ENCODE measurements at places on chromosomes 13 and 19. TPM values are rescaled to one million over a fixed set of nuclear protein-coding genes. Genes with fewer than 3 reads are reported as not detected.

GRCh38 chr19:2722541-2723344 lies 1.6 kb upstream of the DIRAS1 start:
- no peak for DNase-seq

- no peak for DNase-seq
Measured at GRCh38 chr19:1065606-1066109, 1.3 kb upstream of the ARHGAP45 start.

DNA sequence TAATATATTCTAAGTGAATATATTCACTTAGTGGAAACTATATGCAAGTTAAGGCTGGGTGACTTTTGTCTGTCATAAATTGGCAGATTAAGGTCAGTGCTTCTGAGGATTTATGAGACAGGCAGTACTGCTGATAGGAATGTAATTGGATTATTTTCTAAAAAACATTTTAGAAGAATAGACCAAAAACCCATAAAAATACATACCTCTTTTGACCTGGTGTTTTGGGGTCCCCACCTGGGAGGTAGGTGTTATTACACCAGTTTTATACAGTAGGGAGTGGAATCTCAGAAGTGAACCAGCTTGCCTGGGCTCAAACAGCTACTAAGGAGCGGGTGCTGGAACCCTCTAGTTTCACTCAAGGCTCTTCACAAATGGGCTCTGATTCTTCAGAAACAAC lies 25.3 kb downstream of the COG3 start:
- peak; percentile 5 for DNase-seq

- DNase-seq, result no peak
Measured at GRCh38 chr19:2952953-2953481, 8.2 kb upstream of the ZNF77 start.

ACTN4 gene
- polyA plus RNA-seq, result 654 TPM

DNA sequence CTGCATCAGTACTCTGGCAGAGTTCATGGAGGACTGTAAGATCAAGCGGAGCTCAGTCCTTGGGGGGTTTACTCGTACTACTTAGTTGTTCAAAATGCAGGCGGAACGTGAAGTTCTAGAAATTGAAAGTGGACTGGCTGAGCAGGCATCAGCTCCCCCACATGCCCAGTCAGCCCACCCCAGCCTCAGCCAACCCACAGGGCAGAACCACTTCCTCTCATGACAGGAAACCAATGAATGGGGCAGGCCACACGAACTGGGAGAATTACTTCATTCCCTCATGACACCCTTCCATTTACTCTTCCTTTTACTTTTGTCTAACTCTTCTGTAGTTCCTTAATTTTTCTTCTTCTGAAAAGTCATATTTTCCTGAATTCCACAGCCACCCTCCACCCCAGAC lies 71.9 kb downstream of the FLT1 start:
- no peak for DNase-seq

GRCh38 chr19:58409010-58409790 lies 751 bp downstream of the ZNF584 start:
- DNase-seq, result no peak

LMTK3 gene
- 2.0 TPM for polyA plus RNA-seq

ZIM2 gene
- polyA plus RNA-seq, result 4.6 TPM

GRCh38 chr19:35267818-35268535 lies 785 bp upstream of the USF2 start:
- peak; percentile 57 for DNase-seq

- no peak for DNase-seq
Measured at GRCh38 chr13:57675526-57675925, 44.0 kb downstream of the PCDH17 start.

DNA sequence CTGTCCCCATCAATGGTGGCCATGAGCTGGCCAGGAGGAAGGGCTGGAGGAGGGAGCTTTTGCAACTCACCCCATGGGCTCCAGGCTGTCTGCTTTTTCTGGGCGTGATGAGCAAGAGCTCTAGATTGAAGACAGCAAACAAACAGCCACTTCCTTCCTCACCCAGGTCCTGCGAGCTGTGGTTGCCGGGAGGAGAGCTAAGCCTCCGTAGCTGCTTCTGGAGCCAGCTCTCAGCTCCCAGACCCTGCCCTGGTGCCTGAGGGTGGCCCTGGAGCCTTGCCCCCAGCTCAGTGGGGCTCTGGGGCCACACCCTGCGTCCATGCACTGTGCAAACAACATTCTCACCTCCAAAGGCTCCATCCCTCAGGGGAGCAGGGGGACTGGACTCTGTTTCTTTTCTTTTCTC lies 6.2 kb downstream of the MYO1F start:
- no peak for DNase-seq

DNA sequence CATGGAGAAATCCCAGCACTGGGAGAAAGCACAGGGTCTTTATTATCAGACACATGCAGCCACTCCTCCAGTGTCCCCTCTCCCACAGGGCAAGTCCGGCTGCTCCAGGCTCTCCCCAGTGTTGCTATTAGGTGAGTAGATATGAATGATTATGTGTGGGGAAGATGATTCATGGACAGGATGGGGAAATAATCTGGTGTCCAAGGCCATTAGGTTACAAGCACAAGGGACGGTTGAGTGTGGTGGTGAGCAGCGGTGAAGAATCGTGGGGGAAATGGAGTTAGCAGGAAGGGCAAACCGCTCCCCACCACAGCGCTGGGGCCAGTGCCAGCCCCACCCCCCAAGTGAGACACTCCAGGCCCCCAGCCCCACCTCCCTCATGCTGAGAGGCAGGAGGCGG lies 19.0 kb downstream of the CD177 start:
- DNase-seq, result no peak

- DNase-seq, result no peak
Measured at GRCh38 chr13:21898945-21899344, 228.1 kb downstream of the FGF9 start.

- DNase-seq, result no peak
Measured at GRCh38 chr13:112532837-112533745, 54.9 kb downstream of the TUBGCP3 start.

DNA sequence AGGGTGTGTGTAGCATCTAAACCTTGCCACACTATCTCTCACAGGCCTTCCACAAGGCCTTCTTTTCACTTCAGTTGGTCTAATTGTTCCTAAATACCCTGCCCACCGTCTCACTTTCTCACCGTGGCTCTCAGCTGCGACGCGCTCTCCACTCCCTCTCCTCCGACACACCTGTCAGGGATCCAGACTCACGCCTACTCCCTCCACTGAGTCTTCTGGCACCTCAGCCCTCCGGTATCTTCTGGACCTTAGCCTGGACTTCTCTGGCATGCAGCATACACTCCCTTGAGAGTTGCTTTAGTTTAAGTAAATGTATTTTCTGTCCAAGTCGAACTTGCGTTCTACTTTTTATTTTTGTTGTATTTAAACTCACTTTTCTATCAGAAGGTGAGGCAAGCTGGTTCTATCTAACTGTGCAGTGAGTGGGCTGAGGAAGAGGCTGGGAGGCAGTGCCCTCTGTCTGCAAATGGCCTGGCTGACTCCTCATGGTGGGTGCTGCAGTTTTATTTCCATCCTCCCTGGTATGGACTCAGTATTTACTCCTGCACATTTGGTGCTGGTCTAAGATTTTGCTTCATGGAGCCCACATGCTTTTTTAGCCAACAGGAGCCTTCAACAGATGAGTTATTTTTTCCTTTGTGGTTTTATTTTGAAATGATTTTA lies 28.5 kb upstream of the ARGLU1 start:
- DNase-seq, result no peak

ZNF682 gene
- polyA plus RNA-seq, result 27.9 TPM

RFPL4AL1 gene
- polyA plus RNA-seq, result 0.25 TPM

DNA sequence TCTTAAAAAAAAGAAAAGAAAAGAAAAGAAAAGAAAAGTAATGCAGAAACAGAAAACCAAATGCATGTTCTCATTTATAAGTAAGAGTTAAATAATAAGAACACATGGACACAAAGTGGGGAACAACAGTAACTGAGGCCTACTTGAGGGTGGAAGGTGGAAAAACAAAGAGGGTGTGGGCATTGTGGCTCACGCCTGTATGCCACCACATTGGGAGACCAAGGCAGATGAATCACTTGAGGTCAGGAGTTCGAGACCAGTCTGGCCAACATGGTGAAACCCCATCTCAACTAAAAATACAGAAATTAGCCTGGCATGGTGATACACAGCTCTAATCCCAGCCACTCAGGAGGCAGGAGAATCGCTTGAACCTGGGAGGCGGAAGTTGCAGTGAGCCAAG lies 8.1 kb downstream of the ZNF708 start:
- DNase-seq, result no peak

GRCh38 chr13:32642316-32642715 lies 56.1 kb downstream of the PDS5B start:
- DNase-seq, result no peak

DNA sequence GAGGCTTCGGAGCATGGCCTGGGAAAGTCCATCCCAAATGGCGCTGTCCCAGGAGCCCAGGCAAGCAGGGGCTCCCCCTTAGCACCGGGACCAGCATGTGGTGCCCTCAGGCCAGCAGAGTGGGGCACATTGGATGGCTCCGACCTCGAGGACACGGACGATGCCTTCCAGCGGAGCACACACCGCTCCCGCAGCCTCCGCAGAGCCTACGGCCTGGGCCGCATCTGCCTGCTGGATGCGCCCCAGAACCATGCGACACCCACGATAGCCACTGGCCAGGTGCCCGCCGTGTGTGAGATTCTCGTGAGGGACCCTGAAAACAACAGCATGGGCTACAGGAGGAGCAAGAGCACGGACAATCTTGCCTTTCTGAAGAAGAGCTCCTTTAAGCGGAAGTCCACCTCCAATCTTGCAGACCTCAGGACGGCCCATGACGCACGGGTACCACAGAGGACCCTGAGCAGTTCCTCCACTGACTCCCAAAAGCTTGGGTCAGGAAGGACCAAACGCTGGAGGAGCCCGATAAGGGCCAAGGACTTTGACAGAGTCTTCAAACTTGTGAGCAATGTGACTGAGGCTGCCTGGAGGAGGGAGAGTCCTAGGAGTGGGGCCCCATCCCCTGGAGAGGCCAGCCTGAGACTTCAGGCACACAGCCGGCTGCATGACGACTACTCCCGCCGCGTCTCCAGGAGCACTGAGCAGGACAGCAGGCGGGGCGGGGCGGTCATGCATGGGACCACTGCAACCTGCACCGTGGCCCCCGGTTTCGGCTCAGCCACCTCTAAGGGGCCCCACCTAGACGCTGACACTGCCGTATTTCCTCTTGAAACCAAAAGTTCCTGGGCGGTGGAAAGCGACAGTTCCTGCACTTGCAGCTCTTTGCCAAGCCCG lies 63.1 kb downstream of the SPATA13 start:
- no peak for DNase-seq

DNA sequence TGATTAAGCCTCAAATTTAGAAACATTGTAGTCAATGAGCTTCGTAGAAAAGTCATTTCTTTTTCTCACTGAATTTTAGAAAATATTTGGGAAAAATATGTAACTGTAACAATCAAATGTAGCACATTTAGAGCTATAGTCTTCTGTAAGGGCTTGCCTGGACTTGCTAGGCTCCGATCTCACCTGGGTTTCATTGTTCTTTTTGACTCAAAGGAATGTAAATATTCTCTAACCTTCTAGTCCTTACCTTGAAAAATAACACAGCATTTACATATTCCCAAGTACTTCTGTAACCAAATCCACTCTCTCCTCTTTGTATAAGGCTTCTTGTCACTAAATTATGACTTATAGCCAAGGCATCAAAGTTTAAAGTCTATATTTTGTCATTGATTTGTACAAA lies 2.9 kb upstream of the UFM1 start:
- DNase-seq, result no peak

PRR12 gene
- polyA plus RNA-seq, result 20.7 TPM

DNA sequence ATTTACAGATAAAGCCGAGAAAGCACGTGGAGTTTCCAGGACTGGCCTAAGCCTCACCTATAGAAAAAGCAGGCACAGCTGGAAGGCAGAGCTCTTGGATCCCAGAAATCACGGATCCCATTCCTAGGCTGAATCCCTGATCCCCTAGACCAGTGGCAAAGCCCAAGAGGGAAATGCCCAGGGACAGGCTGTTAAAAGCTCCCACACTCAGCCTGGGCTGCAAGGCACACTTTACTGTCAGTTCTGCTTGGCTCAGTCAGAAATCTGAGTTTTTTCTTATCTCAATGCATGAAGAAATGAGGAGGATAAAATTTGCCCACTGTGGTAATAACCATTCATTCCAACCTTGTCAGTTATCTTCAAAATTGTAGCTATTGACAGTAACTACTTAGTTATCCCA lies 8.0 kb upstream of the FUT2 start:
- DNase-seq, result no peak

TMC4 gene
- polyA plus RNA-seq, result 32.3 TPM

- DNase-seq, result no peak
Measured at GRCh38 chr19:44851427-44851826, 5.3 kb downstream of the NECTIN2 start.

GRCh38 chr19:2977001-2977745 lies at the start of gene TLE6:
TLE6 (plus strand) TSS chr19:2977564; CDS start chr19:2978234, 670 bp downstream.
- DNase-seq, result peak; percentile 94

DNA sequence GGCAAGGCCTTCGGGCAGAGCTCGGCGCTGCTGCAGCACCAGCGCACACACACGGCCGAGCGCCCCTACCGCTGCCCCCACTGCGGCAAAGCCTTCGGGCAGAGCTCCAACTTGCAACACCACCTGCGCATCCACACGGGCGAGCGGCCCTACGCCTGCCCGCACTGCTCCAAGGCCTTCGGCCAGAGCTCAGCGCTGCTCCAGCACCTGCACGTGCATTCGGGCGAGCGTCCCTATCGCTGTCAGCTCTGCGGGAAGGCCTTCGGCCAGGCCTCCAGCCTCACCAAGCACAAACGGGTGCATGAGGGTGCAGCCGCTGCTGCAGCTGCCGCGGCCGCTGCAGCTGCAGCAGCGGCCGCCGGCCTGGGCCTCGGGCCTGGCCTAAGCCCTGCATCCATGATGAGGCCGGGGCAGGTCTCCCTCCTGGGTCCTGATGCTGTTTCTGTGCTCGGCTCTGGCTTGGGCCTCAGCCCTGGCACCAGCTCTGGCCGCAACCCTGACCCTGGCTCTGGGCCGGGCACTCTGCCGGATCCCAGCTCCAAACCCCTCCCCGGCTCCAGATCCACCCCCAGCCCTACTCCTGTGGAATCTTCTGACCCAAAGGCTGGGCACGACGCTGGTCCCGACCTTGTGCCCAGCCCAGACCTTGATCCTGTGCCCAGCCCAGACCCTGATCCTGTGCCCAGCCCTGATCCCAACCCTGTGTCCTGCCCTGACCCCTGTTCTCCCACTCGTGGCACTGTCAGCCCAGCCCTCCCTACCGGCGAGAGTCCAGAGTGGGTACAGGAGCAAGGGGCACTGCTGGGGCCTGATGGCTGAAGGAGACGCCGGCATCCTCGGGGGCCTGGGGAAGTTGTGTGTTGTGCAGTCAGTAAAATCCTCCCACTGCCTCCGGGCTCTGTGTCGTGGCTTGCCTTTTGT lies 2.0 kb upstream of the MCOLN1 start:
- no peak for DNase-seq

GRCh38 chr13:33090755-33091414 lies 74.7 kb downstream of the KL start:
- DNase-seq, result no peak

DNA sequence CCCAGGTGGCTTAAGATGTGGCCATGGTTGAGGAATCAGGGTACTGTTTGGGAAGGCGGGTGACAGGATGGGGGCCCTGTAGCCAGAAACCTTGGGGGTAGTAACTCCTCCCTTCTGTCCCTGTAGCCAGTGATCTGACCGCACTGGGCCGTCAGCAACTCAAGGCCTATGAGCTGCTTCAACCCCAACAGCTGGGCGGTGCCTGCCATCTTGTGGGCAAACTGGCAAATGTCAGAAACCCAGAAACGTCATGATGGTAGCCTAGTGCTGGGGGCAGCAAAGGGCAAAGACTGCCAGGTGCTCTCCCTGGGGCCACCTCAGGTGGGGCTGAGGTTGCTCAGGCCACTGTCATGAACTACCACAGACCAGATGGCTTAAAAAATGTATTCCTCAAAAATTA lies 3.5 kb downstream of the COPE start:
- DNase-seq, result no peak

Measured in left kidney (tissue), 8 donors.